ENCODE measurements at places on chromosomes 7 and 10.

DNA sequence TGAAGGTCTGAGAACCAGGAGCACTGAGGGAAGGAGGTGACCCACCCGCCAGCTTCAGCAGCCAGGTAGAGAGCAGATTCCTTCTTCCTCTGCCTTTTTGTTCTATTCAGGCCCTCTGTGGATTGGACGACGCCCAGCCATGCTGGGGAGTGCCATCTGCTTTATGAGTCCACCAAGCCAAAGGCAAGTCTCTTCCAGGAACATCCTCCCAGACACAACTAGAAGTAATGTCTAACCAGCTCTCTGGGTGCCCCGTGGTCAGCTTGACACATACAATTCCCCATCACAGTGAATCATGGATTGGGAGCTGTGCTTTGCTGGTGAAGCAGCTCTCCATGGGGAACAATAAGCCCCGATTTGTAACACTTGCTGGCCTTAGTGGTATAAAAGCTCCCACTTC, 125.2 kb downstream of the CCDC3 start:
- no peak for DNase-seq

DNA sequence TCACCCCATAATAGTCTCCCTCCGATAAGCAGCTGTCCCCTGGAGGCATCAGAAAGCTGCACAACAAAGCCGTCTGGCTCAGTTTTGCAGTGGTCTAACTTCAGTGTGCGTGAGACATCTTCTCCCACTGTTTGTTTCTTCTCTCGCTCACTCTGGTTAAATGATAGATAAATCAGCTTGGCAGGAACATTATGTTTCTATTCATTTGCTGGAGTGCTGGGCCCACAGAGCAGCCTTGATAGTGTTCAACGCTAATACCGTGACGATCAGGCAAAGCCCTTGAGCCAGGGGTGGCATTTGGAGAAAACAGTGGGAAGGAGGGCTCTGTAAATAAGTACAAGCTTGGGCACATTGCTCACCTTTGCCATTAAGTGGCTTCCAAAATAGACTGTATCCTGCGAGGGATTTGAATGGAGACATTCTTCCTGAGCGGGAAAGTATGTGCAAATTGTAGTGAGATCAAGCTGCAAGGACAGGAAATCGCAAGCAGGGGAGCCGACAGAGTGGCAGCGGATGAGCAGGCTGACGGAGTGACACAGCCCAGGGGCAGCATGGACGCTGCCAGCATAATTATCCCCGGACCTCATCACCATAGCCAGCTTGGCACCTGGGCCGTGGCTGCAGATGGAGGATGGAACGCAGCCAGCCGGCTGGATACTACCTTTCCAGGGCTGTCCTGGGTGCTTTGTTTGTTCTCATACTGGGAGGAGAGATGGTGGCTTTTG, 256.8 kb upstream of the FZD8 start:
- DNase-seq = no peak

GRCh38 chr10:93028883-93029282, 31.7 kb upstream of the CYP26C1 start:
- DNase-seq = no peak

DNA sequence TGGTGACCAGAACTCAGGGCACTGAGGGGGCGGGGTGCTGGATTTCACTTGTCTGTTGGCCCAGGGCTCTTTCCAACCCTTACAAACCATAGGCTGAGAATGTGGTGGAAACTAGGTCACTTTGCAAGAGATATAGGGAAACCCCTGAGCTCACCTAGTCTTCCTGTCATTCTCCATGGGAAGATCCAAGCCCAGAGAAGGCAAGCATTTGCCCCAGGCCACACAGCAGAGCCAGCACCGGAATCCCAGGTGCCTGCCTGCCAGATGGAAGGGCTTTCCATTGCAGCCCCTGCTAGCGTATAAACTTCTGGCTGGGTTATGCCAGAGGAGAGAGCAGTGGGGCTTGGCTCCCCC, 427 bp downstream of the PYROXD2 start:
- no peak for DNase-seq

DNA sequence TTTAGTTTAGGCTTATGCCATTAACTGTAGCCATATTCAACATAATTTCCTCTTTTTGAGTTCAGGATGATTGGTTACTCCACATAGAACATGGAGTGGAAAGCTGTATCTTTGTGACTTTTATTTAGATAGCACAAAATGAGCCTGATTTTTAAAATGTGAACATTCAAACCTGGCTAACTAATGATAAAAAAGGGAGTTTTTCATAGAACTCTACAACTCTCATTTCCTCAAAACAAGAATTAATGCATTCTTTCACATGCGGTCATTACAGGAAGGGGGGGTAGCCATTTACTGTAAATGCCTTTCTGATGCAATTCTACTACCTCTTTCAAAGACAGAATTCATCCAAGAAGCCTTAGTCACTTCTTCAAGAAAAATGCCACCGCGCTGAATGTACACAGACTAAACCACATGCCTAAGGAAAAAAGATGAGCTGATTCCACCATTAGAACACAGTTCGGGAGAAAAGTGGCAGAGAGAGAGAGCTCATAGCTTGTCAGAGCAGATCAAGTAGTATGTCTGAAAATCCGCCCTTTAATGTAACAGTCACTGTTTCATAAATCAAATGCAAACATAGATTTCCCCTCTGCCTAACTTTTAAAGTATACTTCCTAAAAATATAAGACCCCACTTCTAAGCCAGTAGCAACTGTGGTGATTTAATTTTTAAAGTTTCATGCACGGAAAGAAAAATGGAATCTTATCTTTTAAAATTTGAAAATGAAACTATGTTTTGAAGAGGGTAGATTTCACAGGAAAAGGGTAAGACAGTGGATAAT, 226.4 kb upstream of the KLF14 start:
- DNase-seq = peak; percentile 16

DNA sequence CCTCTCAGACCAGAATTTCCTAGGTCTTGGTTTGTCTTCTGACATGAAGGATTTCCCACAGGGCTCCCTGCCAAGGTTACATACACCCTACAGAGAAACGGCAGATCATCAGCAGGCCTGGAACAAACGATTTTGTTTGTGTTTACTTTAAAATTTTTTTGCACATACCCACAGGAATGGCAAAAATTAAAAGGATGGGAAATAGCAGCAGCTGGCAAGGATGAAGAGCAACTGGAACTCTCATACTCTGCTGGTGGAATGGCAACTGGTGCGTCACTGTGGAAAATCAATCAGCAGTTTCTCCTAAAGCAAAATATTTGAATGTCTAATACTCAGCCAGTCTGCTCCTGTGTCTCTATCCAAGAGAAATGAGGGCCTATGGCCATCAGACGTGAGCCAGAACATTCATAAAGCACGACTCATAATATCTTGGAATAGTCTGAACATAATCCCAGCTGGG, 6.5 kb downstream of the BAIAP2L1 start:
- DNase-seq = no peak

DNA sequence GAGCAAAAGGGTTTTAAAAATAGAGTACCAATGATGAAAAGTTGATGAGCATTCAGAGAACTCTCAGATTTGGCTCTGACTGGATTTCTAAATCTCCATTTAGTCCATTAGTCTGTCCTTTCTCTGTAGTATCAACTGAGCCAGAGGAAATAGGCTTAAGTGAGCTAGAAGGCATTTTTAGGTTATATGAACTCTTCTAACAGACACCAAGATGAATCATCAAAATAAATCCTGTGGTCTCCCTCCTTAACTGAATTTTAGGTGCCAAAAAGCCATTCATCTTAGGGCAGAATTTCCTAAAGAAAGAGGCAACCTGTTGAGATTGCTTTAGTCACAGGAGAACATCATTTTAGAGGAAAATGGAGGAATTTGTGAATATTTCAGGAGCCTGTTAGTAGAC, 305.1 kb downstream of the AUTS2 start:
- no peak for DNase-seq

GRCh38 chr10:110815354-110816004, 56.2 kb upstream of the PDCD4 start:
- no peak for DNase-seq

- no peak for DNase-seq
Measured at GRCh38 chr10:311901-312665, 176.8 kb downstream of the ZMYND11 start.

DNA sequence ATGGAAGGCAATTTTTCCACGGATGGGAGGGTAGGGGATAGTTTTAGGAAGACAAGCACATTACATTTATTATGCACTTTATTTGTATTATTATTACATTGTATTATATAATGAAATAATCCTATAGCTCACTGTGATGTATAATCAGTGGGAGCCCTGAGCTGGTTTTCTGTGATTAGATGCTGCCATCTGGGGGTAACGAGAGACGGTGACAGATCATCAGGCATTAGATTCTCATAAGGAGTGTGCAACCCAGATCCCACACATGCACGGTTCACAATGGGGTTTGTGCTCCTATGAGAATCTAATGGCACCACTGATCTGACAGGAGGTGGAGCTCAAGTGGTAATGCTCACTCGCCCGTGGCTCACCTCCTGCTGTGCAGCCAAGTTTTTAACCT, 103.9 kb upstream of the STK17A start:
- DNase-seq = no peak

DNA sequence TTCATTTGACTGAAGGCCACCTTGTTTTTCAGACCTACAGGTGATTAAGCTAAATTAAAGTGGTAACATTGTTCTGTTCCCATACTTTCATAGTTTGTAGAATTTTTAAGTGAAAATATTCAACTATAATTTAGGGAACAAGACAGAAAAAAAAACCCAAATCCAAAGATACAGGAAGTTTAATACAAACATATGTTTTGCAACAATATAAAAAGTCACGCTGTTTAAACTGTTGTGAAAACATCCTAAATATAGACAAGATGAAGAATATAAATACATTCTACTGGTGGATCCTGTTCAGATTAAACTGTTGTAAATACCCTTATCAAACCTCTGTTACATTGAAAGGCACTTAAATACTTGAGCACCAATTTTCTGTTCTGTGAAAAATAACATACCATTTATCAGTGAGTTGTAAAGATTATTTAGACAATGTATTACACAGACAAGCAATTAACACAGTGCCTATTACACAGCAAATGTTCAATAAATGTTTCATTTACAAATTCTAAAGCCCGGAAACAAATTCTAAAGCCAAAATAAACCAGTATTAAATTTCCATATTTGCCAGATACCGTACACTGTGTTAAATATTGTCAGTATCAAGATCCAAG, 14.2 kb downstream of the ASZ1 start:
- no peak for DNase-seq

GRCh38 chr10:102752934-102753664, 9.4 kb downstream of the WBP1L start:
- no peak for DNase-seq

- DNase-seq = no peak
Measured at GRCh38 chr7:121752706-121753105, 120.3 kb upstream of the PTPRZ1 start.

DNA sequence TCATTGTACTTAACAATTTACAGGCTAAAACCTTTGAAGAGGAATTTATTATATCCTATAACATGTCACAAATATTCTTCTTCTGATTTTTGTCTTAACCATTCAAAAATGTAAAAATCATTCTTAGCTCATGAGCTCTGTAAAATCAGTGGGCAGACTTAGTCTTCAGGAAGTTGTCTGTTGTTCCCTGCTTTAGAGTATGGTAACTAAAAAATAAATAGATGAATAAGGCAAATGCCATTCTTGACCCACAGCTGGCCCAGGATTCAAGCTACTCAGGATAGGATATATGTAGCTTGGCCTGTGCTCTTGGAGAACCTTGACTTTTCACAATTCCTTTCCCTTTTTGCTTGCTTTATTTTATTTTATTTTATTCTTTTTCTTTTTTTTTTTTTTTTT, 51.5 kb downstream of the LRRC4 start:
- no peak for DNase-seq

DNA sequence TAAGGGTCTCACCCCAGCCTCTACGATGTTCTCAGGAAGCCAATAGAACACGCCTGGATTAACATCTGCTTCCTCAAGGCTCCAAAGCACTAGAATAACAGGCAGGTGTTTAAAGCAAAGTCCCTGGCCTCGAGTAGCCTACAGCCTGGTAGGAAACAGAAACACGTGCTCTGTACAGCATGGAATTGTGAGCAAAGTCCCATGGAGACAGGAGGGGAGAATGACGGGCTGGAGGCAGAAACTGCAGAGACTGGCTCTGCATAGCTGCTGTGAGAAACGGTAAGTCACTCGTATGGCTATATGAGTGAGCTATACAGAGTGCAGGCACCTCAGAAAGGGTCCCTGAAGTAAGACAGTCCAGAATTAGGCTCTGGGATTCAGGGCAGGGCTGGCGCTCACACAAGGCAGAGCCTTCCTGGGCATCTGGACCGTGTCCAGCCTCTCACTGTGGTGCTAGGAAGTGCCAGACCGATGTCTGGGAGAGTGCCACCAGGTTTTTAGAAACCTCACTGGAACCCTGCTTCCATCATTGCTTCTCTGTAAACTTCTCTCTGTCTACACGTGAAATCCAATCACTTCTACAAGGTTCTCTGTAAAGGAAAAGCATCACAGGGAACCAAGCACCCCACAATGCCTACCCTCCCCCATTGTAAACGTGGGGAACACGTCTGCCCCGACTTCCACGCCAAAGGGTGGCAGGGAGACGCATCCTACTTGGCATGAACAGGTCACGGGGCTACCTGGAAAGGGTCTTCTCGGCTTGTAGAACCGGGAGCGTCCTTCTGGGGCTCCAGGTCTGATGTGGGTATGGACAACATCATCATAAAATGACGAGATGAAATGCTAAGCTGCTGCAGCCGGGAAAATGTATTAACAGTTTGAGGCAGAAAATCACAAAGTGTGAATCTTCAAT, 38.8 kb upstream of the SHH start:
- no peak for DNase-seq

DNA sequence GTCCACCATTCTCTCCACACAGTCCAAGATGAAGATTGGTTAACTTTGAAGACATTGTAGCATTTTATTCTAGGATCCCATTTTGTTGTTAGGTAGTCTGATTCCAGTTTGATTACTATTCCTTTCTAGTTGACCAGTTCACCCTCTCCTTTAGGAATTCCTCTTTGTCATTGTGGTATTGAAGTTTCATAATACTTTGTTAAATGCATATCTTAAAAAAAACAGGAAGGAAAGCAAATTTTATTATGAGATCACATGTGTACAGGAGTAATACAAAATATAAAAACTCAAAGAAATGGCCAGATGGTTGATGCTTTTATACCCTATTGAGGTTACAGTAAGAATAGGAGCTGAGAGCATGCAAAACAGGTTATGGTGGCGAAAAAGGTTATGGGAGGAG, 15.5 kb upstream of the SEMA3C start:
- no peak for DNase-seq

- DNase-seq = no peak
Measured at GRCh38 chr7:47233996-47234395, 347.9 kb downstream of the TNS3 start.

DNA sequence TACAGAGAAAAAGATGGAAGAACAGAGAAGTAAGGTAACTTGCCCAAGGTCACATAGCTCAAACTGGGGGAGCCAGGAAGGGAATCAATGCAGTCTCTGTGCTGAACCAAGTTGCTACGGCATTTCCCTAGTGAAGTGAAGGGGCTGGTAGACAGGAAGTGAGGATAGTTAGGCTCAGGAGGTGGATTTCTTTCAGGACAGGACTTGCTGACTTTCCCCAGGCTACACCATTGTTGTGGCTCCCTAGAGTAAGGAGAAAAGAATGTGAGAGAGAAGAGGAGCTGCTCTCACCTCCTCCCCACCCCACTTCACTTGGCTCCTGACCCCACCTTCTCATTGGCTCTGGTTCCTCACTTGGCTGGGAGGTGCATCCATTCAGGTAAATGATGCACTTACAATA, 316.9 kb downstream of the INHBA start:
- no peak for DNase-seq

GRCh38 chr7:2111568-2111967, 121.2 kb downstream of the MAD1L1 start:
- DNase-seq = no peak

Measured in GOT3 (cell line).